Left cardiac atrium (tissue), 4 donors: ENCODE measurements at places on chromosomes 16 and 17. TPM values are rescaled to one million over a fixed set of nuclear protein-coding genes. Genes with fewer than 3 reads are reported as not detected.
A peak's percentile ranks its signal among the peaks of the same experiment; 100 is the strongest.

The STAT3 gene
- 106 TPM for total RNA-seq

DNA sequence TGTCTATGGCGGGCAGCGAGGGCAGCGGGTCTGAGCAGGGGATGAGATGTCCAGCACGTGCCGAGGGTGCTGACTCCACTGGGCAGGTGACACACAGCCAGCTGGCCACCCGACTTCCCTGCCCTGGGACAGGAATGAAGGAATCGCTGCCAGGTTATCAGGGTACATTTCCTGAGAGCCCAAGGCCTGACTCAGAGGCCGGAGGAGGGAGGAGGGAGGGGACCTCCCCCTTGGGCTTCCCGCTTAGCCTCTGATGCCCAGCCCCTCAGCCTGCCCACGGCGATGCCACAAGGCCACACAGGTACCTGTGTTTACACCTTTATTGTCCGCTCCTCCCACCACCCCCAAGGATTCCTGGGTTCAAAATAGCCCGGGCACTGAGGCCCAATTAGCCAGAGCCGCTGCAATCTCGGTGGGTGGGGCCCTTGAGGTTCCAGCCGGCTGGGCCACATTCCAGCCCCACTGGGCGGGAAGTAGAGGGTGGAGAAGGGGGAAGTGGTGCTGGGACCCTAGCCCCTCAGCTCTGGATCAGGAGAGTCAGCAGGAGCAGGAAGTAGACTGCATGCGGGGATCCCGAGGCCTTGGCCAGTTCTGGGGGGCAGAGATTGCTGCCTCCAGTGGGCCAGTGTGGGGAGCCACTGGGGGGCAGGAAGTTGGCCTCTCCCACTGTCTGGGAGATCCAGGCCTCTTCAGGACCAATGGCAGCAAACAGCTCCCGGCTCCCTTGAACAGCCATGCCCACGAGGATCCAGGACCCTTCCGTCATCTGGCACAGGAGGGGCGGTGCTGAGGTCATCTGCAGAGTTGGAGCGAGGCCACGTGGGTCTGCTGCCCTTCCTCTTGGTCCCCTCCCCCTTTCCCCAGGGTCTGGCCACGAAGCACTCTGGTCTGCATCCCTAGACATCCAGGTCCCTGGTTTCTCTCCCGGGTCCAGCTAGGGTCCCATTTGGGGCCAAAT is 3.4 kb upstream of the PRSS8 start:
- DNase-seq = peak; percentile 68

DNA sequence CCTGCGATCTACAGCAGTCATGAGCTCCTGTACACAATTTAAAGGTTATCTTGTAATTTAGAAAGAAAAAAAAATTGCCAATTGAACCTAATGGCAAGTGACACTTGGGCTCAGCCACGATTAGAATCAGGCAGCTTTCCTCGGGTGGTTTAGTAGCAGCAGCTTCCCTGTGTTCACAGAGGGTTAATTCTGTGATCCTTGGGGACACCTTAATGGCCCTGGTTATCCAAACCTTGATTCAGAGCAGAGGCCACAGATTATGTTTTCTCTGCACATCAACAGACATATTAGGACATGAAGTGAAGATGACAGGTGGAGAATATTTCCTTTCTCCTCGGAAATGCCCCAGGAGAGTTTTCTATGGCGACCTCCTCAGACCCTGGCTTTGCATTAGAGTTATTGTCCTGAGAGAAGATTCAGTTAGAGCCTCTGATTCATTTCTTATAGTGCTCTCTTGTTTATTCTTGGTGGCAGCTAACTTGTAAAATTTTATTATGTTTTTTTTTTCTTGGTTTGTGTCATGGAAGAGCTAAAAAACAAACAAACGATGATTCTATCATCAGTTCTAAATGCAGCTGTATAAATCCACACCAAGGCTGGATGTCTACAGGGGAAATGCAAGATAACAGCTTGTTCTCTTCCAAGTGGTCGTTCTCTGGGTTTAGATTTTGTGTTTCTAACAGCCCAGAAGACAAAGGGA is 351.2 kb upstream of the DYNLRB2 start:
- DNase-seq = no peak

The VTN gene
- 14.3 TPM for total RNA-seq

DNA sequence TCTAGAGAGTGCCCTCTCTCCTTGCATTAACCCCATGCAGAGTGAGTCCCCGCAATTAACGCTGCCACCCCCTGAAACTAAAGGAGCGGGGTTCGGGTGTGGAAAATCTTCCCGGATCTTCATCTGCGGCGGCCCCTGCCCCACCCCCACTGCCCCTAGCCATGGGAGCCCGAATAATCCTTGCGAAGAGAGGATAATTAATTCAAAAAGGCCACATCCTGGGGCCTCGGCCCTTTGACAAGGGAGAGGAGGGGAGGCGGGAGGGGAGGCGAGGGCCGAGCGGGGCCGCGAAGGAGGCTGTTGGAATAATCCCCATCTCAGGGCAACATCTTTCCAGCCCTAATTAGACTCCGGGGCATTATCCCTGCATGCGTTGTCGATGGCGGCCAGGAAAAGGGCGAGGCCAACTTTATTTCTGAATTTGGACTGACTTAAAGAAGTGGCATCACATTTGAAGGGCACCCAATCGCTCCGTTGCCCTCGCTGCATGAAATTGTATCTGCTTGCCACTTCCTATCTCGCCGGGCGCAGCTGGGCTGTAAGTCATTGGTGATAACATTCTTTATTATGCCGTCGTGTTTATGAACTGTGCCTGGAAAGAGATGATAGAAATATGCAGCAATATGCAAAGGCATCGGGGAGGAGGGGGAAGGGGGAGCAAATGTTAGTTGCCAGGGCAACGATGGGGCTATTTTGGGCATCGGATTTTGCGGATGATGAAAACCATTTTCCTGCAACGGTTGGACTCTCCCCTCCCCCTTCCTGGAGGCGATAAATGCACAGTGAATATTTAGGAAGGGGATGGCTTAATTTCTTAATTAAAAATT is 387.1 kb upstream of the TNRC6C start:
- DNase-seq = no peak
